SJSA1 (cell line): ENCODE measurements at places on chromosomes 2 and 18. TPM values are rescaled to one million over a fixed set of nuclear protein-coding genes. Genes with fewer than 3 reads are reported as not detected.

DNA sequence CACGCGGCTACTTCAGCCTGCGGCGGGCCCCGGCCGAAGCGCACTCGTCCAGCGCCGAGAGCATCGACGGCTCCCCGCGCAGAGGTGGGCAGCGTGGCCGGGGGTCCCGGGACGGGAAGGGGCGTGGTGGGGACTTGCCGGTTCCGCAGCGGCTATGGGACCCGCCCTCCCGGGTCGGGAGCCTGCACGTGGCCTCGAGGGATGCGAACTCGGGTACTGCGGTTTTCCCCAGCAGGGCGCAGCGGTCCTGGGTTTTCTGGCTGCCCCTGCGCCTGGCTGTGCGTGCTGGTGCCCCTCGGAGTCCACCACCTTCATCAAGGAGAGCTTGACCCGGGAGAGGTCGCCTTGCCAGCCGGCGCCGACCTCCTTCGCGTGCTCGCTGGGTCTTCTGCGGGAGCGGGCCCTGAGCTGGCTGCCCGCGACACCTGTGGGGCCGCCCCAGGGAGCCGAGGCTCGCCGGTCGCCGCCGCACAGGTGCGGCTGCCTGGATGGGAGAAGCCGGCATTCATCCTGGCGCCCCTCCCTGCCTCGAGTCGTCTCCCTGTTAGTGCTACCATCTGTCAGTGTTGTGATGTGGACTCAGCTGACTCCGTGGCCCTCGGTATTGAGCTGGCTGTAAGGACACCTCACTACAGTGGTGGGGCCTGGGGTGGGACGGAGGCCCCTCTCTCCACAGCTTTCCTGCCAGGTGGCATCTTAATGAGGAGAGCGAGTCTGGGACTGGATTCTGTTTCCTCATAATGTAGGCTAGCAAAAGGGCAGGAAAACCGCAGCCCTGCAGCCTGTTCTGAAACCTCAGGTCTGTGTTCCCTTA lies 177.3 kb downstream of the AGAP1 start:
- DNase-seq = no peak

GRCh38 chr2:60508339-60508917 lies 45.0 kb downstream of the BCL11A start:
- no peak for DNase-seq

GRCh38 chr18:23127090-23127489 lies 8.2 kb upstream of the CABLES1 start:
- DNase-seq = no peak

RPRM gene
- not detected in 2 replicates for total RNA-seq

REG3A gene
- not detected in 2 replicates for total RNA-seq

GALNT14 gene
- total RNA-seq = 0.21 TPM in 1 of 2 replicates, not detected in the other

APCDD1 gene
- total RNA-seq = not detected in 2 replicates

RRM2 gene
- 180 and 209 TPM in 2 replicates for total RNA-seq

CCDC74A gene
- total RNA-seq = 0.63 and 4.3 TPM in 2 replicates

TSGA10 gene
- 0.63 and 2.2 TPM in 2 replicates for total RNA-seq

RNU2-63P gene
- total RNA-seq = 34.9 TPM in 1 of 2 replicates, not detected in the other
